ENCODE measurements at places on chromosomes 11 and 22.

GRCh38 chr11:74269161-74269811, 42.2 kb downstream of the P4HA3 start:
- DNase-seq, result no peak

DNA sequence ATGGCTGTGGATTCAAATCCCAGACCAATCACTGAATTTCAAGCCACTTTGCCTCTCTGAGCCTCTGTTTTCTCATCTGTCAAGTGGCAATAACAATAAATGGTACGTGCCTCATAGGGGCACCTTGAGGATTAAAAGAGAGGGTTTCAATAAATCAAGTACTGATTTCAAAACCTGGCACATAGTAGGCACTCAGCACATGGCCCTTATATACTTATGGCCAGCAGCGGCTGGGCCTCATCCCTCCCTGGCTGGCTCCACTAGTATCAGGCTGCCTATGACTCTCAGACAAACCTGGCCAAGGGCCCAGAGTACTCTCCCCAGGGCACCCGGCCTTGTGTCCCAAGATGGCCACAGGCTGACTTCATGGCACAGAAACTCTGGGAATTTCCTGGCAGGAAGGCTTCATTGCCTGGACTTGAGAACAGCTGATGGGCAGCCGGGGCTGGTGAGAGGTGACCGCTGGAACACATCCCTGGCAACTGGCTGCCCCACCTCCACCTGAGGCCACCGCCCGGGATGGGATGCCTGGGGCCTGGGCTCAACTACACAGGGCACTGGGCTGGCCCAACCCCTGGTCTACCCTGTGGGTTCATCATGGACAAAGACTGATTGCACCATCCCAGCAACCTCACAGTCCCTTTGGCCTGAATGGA, 3.4 kb downstream of the FADS3 start:
- DNase-seq, result peak; percentile 36

DNA sequence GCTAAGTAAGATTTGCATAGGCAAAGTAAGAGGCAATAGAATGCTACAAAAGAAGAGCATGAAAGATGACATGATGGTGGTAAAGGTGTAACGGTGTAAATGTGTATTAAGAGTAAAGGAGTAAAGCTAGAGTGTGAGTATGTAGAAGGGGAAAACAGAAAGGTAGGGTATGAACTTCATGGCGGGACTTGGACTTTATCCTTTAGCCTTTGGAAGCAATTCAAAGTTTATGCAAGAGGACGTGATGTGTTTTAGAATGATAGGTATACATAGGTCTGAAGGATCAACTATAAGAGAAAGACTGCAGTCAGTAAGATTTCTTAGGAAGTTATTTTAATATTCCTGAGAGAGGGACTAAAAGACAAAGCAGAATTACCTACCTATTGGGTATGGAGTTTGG, 358.0 kb upstream of the FAT3 start:
- DNase-seq, result no peak

GRCh38 chr11:19577391-19577975, 135.2 kb upstream of the NAV2 start:
- DNase-seq, result peak; percentile 44

- no peak for DNase-seq
Observed at GRCh38 chr11:119378851-119379465, 2.5 kb downstream of the USP2 start.

DNA sequence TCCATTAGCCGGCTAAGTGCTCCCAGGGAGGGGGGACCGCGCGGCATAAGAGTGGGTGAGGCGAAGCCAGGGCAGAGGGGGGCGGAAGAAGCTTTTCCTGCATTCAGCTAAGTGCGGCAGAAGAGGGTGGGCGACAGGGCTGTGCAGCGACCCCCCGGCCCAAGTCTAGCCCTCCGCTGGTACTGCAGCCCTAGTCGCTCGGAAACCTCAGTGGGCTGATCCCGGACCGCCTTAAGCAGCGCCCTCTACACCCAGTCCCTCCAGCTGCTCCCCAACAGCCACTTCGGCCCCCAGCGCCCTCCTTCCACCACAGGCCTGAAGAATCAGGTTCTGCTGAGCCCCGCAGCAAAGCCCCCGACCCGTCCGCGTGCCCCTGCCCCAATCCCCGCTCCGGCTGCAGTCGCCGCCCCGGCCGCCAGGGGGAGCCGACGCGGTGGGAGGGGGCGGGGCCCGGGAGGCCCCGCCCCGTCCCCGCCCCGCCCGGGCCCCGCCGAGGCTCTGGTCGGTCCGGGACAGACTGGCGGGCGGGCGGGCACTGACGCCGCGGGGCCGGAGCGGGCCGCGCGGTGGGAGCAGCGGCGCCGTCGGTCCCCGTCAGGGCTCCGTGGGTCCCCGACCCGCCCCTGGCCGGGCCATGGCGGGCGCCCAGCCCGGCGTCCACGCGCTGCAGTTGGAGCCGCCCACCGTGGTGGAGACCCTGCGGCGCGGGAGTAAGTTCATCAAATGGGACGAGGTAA, at the start of gene PLCB3:
TSS of gene PLCB3 (plus strand) at position 515 of the 737 bp plus-strand sequence. CDS start at position 635, 120 bp downstream.
- no peak for DNase-seq

GRCh38 chr22:37690407-37690806, 4.3 kb downstream of the NOL12 start:
- DNase-seq, result no peak

GRCh38 chr11:118098996-118099837, 12.5 kb upstream of the SMIM35 start:
- DNase-seq, result no peak

DNA sequence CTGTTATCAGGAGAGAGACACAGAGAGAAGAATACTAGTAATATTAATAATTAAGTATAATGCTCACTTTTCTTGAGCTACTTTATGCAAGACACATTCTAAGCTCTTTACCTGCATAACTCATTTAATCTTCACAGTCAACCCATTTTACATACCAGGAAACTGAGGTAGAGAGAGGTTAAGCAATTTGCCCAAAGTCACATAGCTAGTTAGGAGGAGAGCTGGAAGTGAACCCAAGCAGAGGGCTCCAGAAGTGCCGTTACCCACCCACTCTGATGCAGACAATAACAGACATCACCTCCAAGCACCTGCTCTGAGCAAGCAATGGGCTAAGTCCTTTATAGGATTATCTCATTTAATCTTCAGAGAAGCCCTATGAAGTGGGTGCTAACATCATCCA, 24.8 kb downstream of the MICAL2 start:
- DNase-seq, result no peak

DNA sequence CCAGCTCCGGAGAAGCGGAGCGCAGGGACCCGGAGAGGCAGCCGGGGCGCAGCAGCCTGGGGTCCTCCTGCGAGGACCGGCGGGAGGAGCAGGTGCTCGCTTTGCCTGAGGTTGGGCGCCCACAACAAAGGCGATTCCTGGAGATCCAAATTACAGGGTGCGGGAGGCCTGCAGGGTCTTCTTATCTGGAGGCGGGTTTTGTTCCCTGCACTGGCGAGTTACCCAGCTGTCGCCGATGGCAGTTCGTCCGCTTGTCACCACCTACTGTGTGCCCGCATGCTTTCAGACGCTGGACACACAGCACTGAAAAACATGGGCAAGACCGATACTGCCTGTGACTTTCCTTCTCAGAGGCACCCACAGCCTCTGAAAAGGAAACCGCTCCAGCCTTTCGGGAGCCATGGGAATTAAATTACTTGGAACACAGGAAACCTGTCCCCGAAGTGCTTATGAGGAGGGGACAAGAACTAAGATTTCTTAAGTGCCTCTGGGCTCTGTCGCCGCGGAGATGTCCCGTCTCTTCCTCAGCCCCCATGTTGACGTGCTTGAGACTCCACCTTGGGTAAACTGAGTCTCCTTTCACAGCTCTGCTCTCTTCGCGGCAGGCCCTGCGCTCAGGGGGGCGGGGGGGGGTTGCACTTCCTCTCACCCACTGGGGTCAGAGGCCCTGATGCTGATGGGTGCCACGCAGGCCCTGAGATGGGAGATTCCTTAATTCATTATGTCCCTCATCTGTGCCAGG, 1.3 kb upstream of the ZFTA start:
- DNase-seq, result no peak

DNA sequence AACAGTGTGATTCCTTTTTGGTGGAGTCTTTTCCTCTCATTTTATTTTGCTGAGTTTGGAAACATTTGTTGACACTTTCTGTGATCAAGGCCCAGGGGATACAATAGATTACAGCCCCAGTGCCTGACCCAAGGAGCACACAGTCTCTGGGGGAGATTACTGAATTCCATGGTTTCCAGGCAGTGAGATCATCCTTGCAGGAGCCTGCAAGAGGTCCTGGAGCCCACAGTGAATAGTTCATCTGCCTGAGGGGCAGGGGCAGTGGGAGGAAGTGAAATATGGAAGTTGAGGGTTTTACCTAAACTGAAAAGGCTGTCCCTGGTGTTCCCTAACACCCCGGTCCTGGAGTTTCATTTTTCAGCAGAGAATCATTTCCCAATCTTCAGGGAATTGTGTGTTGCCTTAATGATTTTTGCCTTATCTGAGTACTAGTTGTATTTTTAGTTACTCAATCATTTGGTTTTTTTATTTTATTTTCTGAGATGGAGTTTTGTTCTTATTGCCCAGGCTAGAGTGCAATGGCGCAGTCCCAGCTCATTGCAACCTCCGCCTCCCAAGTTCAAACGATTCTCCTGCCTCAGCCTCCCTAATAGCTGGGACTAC, 7.7 kb downstream of the CCS start:
- DNase-seq, result no peak

DNA sequence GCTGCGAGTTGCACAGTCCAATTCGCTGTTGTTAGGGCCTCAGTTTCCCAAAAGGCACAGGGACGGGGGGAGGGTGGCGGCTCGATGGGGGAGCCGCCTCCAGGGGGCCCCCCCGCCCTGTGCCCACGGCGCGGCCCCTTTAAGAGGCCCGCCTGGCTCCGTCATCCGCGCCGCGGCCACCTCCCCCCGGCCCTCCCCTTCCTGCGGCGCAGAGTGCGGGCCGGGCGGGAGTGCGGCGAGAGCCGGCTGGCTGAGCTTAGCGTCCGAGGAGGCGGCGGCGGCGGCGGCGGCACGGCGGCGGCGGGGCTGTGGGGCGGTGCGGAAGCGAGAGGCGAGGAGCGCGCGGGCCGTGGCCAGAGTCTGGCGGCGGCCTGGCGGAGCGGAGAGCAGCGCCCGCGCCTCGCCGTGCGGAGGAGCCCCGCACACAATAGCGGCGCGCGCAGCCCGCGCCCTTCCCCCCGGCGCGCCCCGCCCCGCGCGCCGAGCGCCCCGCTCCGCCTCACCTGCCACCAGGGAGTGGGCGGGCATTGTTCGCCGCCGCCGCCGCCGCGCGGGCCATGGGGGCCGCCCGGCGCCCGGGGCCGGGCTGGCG, at the start of gene BCR:
TSS of gene BCR (plus strand) at position 209 of the 592 bp plus-strand sequence. CDS start 452 bp downstream, outside the sequence.
- DNase-seq, result peak; percentile 32

GRCh38 chr22:45615364-45615763, 56.3 kb upstream of the ATXN10 start:
- DNase-seq, result no peak

DNA sequence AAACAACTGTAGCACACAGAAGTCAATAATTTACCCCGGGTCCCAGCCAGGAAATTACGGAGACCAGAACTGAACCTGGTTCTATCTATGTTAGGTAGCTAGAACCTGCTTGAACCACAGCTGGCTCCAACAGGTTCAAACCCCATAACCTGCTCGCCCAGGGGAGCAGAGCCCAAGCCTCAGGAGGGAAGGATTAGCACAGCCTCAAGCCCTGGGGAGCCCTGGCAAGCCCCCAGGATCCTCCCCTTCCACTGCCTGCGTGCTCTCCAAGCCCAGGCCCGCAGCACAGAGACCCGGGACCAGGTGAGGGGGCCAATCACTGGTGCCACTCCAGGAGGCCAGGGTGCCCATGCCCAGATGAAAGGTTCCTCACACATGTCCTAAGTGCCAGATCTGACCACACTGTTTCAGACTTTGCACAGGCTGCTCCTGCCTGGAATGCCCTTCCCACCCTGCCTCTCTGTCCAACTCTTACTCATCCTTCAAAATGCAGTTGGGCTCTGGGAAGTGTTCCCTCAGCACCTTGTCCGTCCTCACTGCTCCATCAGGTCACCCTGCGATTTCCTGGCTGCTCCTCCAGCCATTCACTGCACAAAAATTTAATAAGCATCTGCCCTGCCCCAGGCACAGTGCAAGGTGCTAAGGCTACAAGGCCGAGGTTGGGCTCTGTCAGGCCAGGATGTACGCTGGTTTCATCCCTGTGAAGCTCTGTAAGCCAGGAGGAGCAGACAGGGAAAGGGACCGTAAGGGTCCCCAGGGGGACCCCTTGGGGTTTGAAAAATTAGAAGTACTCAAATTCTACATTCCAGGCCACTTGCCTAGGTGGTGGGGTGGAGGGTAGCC, 32.2 kb downstream of the ARRB1 start:
- no peak for DNase-seq

GRCh38 chr22:44191036-44191454, 10.3 kb downstream of the PARVG start:
- DNase-seq, result no peak
